Stimulated activated CD4-positive, alpha-beta T cell treated with anti-CD3 and anti-CD28 coated beads, Interleukin-2, amount 100 ng/mL, for 24 hours (primary cell): ENCODE measurements at places on chromosomes 1 and 21.

DNA sequence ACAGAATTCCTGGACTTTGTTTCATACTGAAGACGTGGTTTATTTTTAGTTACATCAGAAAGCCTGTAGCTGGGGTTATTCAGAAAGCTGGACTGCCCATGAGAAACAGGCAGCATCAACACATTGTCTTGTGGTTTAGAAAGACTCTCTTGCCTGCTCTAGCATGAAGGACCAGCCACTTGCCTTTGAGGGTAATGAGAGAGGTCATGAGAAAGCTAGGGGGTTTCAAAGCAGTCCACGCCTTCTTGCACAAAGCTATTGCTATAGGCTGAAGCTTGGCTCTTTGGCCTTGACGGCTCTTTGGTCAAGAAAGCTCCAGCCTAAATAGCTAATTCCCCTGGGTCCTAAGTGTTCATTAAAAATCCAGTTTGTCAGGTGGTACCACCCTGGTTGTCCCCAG is 208.1 kb downstream of the PRDM2 start:
- DNase-seq: no peak

DNA sequence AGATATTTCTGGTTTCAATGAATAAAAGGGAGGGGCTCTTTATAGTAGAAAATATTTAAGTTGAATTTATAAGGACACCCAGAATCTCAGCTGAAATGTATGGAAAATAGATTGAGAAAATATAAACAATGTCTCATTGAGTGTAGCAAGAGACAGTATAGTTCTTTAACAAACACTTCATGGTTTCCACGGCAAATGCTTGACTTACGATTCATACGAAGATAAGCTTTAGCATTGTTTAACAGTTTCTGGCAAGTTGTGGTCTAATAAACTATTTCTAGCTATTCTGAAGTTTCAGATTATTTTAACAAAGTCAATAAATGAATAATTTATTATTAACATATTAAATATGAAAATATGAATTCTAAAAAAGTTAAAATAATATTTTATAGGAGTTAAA is 1419.4 kb downstream of the KCNT2 start:
- no peak for DNase-seq

DNA sequence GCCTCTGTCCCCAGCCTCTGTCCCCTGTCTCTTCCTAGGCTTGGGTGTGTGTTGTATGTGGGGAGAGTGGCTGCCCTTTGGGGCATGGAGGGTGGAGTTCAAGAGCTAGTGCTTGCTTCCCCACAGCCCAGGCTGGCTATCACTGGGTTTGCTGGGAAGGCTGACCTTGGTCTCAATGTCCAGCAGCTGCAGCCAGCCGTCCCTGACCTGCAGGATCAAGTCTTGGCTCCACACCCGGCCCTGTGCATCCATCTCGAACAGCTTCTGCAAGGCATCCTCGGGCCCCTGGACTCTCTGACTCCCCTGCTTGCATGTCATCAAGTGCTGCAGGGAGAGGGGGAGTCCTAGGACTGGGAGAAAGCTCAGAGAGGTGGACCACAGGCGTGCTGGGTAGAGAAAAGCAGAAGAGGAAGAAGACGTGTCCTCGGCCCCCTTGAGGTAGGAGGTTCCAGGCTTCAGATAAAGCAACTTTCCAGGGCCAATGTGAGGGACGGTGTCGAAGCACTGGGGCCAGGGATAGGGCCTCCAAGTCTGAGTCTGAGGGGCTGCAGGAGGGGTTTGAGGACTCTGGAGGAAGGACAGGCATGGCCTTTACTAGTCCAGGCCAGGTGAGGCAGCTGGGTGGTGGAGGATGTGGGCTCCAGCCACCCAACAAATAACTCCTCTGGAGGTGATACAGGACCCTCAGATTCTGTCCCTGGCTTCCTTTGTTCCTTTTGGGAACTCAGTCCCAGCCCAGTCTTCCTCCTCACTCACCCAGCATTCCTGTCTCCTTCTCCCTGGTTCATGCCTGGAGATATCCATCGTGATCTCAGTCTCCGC is 4.0 kb downstream of the EPS8L3 start:
- DNase-seq: no peak

- no peak for DNase-seq
Observed at GRCh38 chr1:86227026-86227425, 70.5 kb upstream of the COL24A1 start.

- peak; percentile 76 for DNase-seq
Observed at GRCh38 chr1:107965110-107965991, at the start of gene VAV3. Gene VAV3, minus strand, starts transcription at chr1:107965180. Its CDS starts 311 bp downstream, at chr1:107964869.

GRCh38 chr1:9652379-9653209 is 1.1 kb downstream of the PIK3CD start:
- DNase-seq: peak; percentile 61

DNA sequence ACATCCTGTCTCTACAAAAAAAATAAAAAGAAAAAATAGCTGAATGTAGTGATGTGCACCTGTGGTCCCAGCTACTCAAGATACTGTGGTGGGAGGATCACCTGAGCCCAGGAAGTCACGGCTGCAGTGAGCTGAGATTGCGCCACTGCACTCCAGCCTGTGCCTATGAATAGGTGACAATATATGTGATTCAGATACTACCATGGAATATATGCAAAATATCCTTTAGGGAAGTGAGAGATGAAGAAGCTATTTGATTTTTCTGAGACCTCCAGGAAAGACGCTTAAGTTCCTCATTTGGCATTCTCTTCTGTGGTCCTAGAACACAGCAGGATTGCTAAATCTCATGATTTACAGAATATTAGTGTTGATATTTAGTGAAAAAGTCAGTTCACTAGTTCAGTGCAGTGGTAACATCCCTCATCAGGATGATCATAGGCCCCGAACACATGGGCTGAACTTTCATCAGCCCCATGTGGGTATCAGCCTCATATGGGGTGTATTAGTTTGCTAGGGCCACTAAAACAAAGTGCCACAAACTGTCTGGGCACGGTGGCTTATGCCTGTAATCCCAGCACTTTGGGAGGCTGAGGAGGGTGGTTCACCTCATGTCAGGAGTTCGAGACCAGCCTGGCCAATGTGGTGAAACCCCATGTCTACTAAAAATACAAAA is 6.0 kb upstream of the VASH2 start:
- DNase-seq: no peak

DNA sequence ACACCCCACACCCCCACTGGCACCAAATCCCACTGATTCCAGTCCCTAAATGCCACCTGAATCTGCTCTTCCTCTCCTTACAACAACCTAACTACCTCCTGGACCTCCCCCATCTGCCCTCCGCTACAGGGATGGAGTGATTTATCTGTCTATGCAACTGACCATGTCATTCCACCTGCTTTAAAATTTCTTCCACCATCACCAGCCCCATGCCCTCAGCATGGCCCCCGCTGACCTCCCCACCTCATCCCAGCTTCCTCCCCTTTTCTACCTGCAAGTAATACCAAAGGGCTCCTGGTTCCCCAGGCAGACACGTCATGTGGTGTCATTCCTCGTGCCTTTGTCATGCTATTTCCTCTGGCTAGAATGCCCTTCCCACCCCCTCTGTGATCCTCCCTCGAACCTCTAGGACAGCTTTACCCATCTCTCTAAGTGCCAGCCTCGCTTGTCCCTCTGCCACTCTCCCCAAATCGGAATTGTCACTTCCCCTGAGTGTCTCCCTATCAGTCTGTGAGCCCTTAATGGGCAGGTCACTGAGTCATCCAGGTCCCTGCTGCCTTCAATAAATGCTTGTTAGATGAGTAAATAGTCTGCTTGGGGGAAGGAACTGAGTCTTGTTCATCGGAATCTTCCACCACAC is 3.7 kb downstream of the GJB4 start:
- no peak for DNase-seq

DNA sequence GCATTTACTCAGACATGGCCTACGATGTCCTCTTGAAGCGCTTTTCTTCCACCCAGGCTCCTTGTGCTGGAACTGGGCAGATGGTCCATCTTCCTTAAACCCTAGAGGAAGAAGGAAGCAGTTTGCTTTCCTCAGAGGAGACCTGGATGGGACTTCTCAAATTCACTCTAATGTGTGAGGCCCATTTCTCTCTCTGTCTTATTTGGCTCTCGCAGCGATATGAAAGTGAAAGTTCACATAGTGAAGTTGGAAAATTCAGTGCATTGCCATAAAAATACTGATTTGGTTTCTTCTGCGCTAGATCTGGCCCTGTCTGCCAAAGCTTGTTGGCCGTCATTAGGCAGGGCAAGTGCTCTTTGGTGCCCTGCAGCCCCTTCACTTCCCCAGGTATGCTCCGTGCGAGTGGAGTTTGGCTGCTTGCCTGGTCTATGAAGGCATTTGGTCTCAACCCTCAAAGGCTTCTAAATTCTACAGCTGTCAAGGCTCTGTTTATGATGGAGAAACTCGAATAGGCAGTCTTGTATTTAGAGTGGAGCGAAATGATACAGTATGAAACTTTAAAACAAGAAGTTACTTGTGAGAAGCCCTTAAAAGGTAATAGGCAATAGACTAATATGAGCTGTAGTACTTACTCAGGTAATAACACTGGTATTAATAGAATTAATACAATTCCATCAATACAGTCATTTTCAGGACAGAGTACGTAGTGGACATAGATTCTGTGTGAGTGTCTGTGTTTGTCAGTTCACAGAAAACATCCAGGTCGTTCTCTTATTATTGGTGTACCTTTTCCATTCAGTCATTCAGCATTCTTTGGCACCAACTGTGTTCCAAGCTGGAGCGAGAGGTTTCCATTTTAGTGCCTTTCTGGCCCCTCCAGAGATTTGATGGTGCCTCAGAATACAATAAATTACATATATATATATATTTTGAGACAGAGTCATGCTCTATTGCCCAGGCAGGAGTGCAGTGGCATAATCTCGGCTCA is 20.5 kb downstream of the SZRD1 start:
- no peak for DNase-seq

GRCh38 chr21:28160378-28160777 is 832.3 kb downstream of the LTN1 start:
- DNase-seq: no peak
